ENCODE measurements at places on chromosomes 12 and 14. TPM values are rescaled to one million over a fixed set of nuclear protein-coding genes. Genes with fewer than 3 reads are reported as not detected.
A peak's percentile ranks its signal among the peaks of the same experiment; 100 is the strongest.

DNA sequence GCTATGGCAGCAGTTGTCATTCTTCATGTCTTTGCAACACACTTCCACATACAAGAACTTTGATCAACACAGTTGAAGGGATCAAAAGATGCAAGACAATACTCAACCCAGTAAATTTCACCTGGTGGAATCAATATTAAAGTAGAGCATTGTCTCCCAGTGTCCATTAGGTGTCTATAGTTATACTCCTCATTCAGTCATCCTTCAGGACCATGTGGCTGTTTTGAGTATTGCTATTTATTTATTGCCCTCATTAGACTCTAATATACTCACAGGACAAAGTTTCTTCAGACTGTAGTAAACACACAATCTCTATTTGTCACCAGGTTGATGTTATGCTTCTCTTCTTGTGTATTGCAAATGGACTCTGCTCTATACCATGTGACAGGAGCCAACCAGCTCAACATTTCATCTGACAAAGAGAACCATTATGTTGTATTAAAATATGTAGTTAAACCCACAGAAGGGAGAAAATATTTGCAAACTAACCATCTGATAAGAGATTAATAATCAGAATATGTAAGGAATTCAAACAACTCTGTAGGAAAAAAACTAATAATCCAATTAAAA lies 146.6 kb downstream of the TGFB3 start:
- no peak for ATAC-seq

DNA sequence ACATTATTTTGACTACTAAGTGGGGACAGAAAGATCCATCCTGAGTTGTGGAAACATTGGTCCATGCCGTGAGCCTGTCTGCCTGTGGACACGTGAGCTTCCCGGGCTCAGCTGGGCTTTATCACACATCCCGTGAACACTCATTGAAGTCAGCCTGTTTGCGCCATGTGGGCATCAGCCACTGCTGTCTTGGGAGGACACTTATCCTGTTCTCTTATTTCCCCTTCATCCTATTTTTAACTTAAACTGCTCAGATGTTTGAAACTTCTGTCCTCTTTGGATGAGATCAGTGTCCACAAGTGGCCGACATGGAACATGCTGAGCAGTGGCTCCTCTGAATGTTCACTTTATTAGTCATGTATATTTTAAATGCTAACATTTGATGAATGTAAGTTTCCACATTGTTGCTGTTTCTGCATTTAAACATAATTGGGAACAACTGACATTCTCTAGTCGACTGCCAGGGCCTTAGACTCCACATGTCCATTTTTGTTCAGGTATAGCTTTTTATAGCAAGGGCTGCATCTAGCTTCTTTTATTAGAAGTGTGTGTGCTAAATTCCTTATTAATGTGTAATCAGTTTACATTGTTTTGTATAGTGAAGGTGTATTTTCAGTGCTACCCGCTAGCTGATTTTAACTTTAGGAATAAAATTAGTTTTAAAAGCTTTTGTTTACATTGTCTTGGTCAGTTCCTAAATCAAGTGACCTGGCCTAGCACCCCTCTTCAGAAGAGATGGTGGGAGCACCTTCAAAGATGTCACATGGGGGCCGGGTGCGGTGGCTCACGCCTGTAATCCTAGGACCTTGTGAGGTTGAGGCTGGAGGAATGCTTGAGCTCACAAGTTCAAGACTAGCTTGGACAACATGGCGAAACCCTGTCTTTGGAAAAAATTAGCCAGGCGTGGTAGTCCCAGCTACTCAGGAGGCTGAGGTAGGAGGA lies 24.0 kb downstream of the RNF34 start:
- peak; percentile 71 for ATAC-seq

DNA sequence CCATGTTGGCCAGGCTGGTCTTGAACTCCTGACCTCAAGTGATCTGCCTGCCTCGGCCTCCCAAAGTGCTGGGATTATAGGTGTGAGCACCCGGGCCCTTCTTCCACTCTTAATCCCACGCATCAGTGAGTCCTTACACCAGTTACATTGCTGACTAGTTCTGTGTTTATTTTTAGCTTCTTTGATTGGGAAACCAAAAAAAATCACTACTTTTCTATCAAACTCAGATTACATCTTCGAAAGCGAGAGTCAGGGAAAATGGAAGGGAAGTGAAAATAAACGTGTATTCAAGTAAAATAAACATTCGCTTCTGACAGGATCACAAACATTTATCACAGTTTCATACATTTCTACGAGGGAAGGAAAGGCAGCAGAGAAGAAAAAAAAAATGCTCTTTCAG lies 32.2 kb downstream of the FGD6 start:
- ATAC-seq = no peak

DNA sequence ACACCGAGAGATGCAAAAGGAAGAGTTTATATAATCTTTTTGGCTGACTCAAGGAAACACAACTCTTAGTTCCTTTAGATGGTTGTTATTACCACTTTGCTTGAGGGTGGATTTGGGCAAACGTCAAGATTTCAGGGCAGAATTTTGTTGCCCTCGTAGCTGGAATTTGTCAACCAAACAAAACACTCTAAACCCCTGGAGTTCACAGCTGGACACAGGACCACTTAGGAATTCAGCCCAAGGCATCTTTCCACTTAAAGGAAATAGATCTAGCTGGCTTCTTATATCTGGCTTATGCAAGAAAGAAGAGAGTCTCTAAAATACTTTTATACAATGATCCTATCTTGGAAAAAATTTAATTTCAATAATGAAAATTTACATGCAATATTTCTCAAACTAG lies 237.8 kb upstream of the LRIG3 start:
- no peak for ATAC-seq

GRCh38 chr14:52974406-52974805 lies 23.6 kb upstream of the FERMT2 start:
- ATAC-seq = no peak

- ATAC-seq = no peak
These were observed 2.8 kb downstream of the FRMD6 start for GRCh38 chr14:51654533-51654845.

DNA sequence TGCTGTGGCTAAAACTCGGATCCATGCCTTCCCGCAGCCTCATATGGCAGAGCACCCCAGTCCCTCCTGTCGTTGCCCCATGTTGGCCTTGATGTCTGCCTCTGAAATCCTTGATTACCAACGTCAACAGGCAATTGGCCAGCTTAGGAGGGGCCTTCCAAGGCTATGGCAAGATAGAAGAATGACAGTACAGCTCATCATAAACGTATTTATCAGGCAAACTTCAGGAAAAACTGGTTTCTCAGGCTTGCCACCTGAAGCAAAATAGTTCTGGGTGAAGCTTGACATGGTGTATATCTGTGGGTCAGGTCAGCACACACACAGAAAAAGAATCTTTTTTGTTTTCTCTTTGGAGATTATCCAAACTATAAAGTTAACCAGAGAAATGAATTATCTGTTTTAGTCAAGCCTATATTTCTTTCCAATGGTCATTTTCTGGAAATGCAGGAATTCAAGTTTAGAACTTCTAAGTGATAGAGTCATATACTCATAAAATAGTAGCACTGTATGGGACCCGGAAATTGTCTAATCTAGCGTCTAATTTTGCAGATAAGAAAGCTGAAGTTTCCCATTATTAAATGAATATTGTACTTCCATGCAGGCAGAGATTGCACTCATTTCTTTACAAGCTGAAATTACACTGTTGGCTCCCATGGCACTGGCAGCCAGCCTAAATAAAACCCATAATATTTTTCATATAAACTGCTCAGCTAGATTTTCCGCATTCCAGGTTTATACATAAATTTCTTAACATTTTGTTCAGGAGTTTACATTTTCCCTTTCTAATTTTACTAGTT lies 24.4 kb upstream of the DUSP16 start:
- no peak for ATAC-seq

DNA sequence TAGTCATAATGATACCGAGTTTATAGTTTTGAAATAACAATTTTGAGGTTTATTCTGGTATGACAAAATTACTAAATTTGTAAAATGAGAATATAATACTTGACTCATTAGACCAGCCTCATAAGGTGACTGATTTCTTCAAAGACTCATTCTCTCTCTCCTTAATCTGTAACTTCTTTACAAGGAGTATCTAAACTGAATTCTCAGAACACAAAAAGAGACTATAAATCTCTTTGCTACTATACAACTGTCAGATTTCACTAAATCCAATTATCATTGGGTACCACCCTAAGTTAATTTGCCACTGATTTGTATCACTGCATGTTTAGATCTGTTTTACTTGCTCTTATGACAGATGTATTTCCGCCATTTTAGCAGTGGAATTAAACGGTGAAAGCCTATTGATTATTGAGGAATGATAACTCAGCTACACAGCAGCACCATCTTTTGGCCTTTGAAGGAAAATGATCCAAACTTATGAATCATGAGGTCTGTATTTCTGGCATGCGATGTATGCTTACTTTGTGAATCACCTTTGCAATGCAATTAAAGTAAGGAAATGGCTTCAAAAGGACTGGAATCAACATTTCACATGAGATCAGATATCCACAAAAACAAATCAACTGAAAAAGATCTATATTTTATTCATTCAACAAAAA lies 161.2 kb downstream of the RERGL start:
- no peak for ATAC-seq

DNA sequence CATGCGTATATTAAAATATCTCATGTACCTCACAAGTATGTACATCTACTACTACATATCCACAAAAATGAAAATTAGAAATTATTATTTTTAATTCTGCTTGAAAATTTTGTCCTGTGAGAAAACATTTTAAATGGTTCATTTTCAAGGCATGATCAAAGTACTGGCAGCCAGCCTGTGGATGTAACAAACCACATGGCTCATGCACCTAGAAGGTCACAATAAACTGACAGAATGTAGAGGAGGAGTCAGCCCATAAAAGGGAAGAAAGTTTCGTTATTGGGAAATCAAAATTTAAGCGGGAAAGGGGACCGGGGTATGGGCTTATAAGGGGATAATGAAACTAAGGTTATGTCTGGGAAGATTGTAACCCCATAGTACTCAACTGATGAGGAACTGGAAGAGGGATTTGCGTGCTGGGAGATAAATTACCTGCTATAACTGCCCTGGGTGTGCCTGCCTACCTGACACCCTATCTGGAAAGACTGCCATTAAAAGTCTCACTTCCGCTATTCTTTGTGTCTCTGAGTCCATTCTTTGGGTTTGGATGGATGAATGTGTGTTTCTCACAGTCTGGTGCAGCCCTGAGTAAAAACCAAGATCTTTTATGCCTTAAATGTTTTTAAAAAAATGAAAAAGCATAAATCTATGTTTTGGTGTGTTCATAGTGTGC lies 62.2 kb upstream of the PCED1B start:
- no peak for ATAC-seq

The CLEC1B gene
- not detected for total RNA-seq

The KLRB1 gene
- 0.20 TPM for total RNA-seq

All from gastroesophageal sphincter (tissue), 4 donors.